ENCODE measurements at places on chromosomes 7 and 10.

- no peak for DNase-seq
Measured at GRCh38 chr7:55786901-55787300, 75.7 kb downstream of the SEPTIN14 start.

DNA sequence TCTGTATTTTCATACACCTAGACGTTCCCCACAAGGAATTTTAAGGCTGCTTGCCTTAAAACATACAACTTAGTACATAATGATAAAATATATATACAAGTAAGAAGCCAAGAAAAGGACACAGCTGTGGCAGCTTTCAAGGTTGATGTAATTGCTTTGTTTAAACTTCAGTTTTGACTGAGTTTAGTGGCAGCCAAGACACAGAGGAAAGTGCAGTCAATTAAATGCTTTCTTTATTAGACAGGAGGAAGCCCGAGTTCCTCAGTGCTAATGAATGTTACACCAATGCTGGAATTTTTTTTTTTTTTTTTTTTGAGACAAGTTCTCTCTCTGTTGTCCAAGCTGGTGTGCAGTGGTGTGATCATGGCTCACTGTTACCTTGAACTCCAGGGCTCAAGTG lies 11.2 kb upstream of the STK31 start:
- no peak for DNase-seq

DNA sequence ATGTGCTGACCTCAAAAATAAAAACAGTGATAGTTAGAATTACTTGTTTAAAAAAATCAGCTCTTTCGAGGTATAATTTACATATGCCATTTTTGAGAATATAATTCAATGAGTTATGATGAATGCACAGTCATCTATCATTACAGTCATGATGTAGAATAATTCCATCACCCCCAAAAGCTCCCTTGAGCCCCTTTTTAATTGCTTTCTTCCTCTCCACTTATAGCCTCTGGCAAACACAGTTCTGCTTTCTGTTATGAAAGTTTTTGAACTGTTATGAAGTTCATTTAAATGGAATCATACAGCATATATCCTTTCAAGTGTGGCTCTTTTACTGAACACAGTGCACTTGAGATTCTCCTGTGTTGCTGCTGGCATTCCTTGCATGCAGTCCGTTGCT lies 41.4 kb downstream of the PRTFDC1 start:
- DNase-seq = no peak

DNA sequence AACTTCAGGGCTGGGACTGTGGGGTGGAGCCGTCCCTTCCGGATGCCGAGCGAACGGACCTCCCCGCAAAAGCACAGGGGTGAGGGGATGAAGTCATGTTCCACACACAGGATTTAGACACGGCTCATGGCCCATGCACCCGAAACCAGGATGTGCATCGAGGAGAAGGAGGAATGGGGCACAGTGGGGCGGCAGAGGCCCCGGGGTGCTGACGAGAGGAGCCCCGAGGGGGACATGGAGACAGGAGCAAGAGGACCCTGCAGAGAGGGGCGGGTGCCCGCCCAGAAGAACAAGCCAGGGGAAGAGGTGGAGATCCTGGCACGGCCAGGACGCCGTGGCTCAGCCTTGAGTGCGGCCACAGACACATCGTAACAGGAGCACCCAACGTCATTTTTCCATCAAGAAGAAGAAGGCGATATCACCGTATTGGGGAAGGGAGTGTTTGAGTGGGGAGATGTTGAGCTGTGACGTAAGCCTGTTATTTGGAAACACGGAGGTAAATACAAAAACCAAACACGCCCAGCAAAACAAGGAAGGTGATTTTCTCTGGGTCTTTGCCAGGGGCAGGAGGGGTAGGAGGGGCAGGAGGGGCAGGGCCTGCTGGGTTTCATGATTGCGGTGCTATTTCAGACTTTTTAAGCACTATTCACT lies 25.3 kb upstream of the FOXL3 start:
- DNase-seq = peak; percentile 5

GRCh38 chr10:115949282-115949844 lies 323.6 kb downstream of the GFRA1 start:
- DNase-seq = peak; percentile 21

- no peak for DNase-seq
Measured at GRCh38 chr7:138958391-138958956, 22.7 kb downstream of the KIAA1549 start.

- DNase-seq = no peak
Measured at GRCh38 chr7:77532247-77532646, 4.8 kb upstream of the PTPN12 start.

DNA sequence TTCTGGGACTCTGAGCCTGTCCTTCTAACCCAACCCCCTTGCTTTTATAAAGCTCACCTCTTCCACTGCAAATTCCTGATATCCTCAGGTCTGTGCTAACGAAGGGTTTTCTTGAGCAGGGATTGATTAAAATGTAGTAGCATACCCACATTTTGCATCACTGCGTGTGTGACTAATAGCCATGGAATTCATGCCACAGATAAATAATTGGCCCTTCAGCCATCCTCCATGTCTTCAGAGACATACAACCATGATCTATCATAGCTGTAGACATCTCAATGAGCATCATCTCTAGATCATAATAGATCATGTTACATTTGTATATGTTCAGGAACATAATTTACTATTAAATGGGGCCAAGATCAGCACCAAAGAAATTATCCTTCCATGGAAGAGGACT lies 990.3 kb downstream of the KCNMA1 start:
- no peak for DNase-seq

DNA sequence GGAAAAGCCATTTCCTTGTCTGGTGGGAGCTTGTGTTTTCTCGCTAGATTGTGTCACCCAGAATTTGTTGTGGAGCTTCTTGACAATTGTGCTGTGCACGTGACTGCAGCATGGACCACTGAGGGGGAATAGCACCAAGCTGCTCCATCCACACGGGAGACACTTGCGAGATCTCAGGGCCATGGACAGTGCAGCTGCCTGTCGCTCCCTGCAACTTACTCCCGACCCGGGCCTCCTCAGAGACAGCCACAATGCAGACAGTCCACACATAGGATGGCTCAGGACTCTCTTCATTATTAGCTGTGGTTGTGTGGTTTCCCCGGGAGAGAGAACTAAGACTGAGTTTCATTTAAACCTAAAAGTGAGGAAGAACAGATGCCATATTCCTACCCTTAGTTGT lies 673.2 kb upstream of the GALNT17 start:
- DNase-seq = no peak

All from WERI-Rb-1 (cell line).